Myocyte (in vitro differentiated cells): ENCODE measurements at places on chromosomes 3 and 15. TPM values are rescaled to one million over a fixed set of nuclear protein-coding genes. Genes with fewer than 3 reads are reported as not detected.
A peak's percentile ranks its signal among the peaks of the same experiment; 100 is the strongest.

- DNase-seq: peak; percentile 55
These were observed 664 bp downstream of the PPCDC start for GRCh38 chr15:75023872-75024636.

- peak; percentile 18 for DNase-seq
These were observed 25.1 kb upstream of the MTMR10 start for GRCh38 chr15:31016446-31016915.

DNA sequence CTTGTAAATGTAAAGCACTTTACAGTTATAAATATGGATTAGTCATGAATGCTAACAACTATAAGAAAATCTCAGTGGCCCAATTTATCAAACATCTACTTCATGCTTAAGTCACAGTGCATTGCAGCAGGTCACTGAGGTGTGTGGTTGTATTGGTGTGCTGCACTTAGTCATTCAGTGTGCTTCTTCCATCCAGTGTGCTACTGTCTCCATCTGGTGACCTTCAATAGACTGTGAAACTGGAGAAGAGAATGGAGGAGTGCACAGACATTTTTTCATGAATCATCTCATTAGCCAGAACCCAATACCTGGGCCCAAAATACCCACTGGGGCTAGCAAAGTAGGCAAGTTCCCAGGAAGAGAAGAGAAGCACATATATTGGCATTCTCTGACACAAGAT is 199.6 kb downstream of the SHOX2 start:
- peak; percentile 9 for DNase-seq

DNA sequence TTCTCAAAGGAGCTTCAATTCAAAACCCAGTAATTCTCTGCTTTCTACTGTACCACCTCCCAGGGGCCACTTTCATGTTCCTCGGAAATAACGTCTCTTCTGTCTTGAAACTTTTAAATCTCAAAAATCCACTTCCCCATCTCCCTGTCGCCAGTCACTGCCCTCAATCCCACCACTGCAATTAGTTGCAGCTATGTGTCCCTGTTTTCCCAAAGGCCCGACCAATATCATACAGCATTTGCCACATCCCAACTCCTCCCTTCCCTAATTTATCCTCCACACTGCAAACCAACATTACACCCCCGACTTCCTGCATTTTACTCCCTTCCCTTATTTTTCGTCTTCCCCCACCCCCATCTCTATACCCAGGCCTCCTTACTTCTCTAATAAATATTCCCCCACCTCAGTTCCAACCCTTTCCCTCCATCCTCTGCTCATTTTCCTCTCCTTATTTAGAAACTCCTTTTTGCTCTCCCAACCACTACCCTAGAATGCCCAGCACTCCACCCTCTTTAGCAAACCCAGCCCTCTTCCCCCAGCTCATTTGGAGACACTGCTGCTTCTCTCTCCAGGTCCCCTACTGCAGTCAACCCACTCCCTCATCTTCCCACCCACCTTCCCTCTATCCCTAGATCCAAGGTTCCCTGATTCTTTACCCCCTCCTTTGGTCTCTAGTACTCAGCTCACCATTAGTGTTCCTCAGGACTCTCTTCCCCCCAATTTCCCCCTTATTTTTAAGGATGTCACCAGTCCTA is 1.1 kb downstream of the NPTN start:
- DNase-seq: peak; percentile 62

DNA sequence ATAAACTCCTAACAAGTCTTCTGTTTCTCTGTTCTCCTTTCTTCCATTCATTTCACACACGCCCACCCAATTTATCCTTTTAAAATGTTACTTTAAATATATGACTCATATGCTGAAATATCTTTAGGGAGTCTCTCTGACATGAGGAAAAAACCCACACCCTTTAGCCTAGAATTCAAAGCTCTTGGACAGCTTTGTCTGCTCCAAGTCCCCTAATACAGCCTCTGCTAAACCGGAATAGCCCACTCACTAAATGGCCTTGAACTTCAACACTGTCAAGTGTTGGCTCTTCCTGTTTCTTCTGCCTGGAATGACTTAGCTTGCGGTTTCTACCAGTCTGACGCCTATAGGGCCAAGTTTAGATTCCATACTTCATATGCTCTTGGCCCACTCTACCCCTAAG is 3.3 kb upstream of the CD96 start:
- DNase-seq: no peak

DNA sequence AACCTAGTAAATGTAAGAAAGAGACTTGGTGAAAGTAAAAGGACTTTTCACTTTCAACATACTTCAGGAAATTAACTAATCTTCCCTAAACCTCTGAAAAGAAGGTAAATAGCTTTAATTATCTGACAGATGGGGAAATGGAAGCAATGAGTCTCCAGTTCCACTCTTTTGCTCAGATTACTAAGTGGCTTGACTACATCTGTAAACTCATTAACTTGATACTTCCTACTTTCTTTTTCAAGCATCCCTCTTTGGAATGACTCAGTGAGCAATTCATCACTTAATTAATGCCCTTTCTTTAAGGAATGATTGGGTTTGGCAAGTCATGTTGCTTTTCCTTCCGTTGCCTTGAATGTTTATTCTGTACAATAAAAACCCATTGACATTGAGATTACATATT is 234.2 kb downstream of the GRM7 start:
- no peak for DNase-seq

- DNase-seq: no peak
These were observed 453.4 kb downstream of the OCA2 start for GRCh38 chr15:27645672-27646071.

DNA sequence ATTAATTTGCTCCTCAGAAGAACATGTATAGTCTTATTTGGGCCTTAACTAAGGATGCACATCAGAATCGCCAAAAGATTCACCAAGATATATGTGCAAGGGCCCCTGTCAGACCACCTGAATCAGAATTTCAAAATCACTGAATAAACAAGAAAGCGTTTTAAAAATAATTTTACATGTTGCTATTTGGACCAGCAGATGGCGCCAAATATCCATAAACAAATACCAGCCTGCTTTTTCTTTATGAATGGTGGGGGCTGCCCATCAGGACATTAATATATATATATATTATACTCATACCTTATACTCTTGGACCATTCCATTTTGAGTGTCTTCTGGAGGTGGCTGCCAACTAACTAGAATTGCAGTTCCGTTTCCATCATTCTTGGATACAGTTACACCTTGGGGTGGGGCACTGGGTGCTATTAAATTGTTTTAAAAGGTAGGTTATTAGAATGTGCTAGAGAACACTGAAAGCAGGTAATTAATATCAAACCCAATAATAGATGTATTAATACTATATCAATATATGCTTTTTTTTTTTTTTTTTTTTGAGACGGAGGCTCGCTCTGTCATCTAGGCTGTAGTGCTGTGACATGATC is 1108.3 kb downstream of the ROBO1 start:
- peak; percentile 43 for DNase-seq

- peak; percentile 27 for DNase-seq
These were observed 885.4 kb downstream of the PDCD6IP start for GRCh38 chr3:34683851-34684250.

DNA sequence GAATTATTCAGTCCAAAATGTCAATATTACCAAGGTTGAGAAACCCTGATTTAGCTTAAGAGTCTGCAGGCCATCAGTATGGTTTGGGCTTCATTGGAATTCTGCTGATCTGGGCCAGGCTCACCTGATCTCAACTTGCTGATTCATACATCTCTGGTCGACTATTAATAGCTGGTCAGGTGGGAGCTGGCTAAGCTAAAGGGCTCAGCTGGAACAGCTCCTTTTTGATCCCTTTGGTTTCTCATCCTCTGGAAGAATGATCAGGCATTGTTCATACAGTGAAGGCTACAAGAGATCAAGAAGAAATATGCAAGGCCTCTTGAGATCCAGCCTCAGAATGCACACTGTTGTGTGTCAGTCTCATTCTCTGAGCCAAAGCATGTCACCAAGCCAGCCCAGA is 123.3 kb upstream of the MME start:
- peak; percentile 45 for DNase-seq

DNA sequence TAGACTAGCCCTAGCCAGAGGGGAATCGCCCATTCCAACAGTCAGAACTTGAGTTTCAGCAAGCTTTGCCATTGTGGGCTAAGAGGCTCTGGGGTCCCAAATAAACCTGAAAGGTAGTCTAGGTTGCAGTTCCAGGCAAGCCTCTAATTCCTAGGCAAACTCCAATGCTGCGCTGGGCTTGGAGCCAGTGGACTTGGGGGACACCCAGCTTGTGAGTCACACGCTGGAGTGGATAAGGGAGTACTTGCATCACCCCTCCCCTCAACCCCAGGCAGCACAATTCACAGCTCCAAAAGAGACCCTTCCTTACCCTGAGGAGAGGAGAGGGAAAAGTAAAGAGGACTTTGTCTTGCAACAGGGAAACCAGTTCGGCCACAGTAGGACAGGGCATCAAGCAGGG is 105.2 kb upstream of the DPPA4 start:
- no peak for DNase-seq

- no peak for DNase-seq
These were observed 128.5 kb downstream of the SERPINI1 start for GRCh38 chr3:167863811-167864551.

DNA sequence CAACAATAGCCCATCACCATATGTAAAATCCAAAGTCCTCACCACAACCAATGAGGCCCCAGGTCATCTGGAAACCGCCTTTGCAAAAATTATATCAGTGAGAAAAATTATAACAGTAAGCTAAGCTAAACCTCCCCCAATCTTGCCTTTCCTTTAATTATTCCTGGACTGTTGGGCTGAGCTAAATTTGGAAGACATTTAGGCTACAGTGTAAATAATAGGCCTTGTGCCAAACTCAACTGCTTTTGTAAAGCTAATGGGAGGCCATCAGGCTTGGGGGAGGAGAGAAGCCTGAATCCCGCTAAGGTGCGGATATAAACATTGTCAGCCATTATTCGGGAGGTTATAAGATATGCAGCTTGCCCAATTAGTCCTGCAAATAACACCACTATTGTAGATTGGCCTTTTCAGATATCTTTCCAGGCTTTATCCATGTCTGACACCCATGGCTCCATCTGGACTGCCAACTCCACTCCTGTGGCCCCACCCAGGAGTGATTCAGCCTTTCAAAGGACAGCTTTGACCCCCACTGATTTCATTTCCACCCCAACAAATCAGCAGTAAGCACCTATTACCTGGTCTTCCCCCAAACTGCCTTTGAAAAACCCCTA is 53.0 kb upstream of the CA12 start:
- DNase-seq: no peak

GRCh38 chr3:50112462-50112861 is 23.7 kb downstream of the RBM5 start:
- peak; percentile 63 for DNase-seq

DNA sequence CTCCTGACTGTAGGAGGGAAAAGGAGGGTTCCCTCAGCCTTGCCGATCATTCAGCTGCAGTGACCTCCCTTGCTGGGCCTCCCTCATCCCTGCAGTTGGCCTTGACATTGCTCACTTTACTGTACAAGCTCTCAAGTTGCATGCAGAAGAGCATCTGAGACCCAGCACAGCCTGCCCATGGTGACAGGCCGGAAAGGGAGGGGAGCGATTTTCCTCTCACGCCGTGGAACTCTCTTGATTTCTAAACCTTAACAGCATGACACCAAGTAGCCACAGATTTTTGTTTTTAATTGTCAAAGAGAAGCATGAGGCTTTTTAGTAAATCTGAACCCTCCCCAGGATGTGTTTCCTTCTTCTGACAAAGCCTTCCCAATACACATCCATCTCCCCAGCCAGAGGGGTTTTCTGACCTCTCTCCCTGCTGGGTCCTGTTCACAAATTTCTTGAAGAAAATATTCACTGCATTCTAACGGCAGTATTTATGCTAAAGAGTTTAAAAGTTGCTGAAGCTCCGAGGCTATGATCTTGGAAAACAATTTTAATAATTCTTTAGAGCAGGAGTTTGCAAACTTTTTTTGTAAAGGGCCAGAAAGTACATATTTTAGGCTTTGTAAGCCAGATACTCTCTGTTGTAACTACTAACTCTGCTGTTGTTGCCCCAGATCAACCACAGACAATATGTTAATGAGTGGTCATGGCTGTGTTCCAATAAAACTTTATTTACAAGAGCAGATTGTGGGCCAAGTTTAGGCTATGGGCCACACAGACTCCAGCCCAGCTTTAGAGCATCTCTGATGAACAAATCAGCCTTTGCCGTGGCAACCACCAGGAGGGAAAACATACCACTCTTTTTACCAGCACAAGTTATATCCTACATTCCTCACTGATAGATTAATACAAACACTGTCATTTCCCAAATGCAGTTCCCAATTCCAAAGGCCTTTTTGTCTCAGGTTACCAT is 34.8 kb downstream of the LMCD1 start:
- no peak for DNase-seq

DNA sequence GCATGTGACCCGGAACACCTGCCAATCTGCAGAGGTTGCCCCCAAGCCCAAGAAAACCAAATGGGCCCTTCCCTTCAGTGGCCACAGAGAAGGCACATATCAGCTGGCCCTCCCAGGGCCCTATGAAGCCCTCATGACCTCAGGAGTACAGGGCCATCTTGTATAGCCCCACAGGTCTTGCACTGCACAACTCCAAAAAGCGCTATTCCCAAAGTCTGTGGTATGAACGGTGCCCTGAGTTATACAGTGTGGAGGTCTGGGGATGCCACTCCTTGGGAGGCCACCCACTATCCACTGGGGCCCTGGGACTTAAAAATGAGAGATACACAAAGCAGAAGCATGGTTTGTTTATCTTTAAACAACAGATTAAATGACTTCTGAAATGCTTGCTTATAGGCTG is 61.5 kb downstream of the CAPN7 start:
- DNase-seq: no peak

DNA sequence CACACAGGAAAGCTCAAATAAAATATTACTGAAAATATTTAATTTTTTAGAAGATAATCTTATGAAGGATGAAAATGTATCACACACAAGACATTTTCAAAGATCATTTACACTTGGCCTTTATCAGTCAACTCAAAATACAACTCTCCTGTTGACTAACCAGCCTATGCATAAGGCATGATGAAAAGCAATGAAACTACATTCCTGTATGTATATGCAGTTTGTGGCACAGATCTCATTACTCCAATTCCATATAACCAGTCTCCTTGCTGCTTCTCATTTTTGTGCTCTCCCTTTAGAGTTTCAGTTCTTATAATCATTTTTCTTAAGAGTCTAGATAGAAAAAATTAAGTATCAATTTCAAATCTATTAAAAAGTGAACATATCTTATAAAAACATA is 25.8 kb downstream of the AQR start:
- no peak for DNase-seq

DNA sequence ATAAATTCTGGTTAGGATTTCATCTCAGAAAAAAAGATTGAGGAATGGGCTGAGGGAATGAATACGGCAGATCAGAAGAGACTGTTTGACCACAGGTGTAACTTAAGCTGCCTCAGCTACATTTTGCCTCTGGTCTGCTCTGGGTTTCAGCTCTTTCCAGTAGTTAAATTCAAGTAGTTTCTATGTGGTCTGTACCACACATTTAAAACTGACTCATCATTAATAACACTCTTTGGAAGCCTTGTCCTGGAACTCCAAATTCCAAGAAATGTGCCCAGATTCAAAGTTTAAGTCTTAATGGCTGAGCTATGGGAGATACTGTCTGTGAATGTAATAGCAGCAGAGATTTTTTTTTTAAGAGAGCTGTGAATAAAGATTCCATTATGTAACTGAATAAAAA is 133.1 kb upstream of the IGSF10 start:
- DNase-seq: no peak

The TNFAIP8L3 gene
- total RNA-seq: 19.3 and 30.9 TPM in 2 replicates

The DENND6A gene
- total RNA-seq: 12.6 and 15.4 TPM in 2 replicates

The INSYN1 gene
- total RNA-seq: 0.32 and 0.73 TPM in 2 replicates

The ANKRD63 gene
- total RNA-seq: 0.42 TPM in 1 of 2 replicates, not detected in the other

The FRMD5 gene
- total RNA-seq: 2.2 TPM in 2 replicates

The ISL2 gene
- 3.9 and 5.3 TPM in 2 replicates for total RNA-seq

The SERPINI2 gene
- total RNA-seq: not detected in 2 replicates

The NANOGP8 gene
- total RNA-seq: 0.91 TPM in 1 of 2 replicates, not detected in the other

The DUOXA2 gene
- not detected in 2 replicates for total RNA-seq
